MG63 (cell line): ENCODE measurements at places on chromosomes 3 and 15.

DNA sequence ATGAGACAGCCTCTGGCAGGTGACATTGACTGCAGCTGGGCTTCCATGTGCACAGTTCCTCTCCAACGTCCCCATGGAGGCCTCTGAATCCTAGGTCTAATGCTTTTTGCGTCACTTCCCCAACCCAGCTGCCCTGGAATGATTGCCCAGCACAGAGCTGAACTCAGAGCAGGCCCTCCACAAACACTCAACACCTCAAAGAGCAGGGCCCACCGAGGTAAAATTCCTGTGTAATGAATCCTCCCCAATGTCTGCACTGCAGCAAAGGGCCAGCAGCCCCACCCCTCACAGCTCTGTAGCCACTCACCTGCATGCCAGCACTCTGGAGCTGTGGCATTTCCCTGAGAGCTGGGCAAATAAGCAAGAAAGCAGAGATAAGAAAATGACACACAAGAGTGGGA, 42.6 kb upstream of the DUSP7 start:
- no peak for DNase-seq

- DNase-seq: no peak
Observed at GRCh38 chr3:134552784-134553183, 66.9 kb downstream of the CEP63 start.

GRCh38 chr3:128730471-128730870, 4.5 kb downstream of the RAB7A start:
- DNase-seq: no peak

DNA sequence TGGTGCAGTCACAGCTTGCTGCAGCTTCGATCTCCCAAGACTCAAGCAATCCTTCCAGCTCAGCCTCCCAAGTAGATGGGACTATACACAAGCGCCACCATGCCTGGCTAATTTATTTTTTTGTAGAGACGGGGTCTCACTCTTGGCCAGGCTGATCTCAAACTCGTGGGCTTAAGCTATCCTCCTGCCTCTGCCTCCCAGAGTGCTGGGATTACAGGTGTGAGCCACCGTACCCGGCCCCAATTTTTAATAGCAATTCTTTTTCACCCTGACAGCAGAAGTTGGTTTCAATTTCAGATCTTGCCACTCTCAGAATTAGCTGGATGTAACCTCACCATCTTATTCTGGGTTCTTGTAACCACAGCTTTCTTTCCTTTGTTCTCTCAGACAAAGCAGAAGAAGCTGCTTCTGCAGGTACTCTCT, 64.8 kb downstream of the TRIM71 start:
- no peak for DNase-seq

DNA sequence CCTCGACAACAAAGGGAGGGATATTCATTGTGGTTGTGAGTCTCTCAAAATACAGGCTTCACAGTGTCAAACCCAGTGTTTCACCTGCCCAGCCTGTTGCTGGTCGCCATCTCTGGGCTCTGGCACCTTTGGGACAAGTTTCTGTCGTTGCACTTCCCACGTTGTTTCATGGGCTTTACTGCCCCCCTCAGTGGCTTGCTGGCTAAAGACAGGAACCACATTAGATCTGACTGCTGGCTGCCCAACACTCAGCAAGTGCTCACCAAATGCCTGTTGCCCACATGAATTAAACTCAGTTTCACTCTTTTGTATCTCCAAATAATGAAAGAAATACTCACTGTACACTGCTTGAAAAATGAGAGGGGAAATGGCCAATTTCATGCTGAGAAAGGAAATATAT, 27.6 kb downstream of the FOXL2 start:
- DNase-seq: no peak

DNA sequence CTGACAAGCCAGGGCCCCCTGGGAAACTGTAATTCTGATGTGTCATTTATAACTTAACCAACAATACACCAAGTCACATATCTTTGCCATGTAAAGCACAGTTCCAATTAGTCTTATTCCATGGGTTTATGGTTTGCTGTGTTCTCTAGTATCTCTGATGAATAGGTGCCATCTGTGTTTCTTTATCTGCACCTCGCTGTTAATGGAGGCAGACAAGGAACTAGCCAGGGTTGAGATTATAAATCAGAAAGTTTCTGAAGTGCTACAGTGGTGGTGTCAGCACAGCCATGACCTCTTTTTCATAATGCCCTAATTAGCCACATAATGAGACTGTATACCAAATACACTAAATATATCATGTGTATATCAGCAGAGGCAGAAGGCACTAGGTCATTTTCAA, 866.4 kb downstream of the PLOD2 start:
- DNase-seq: no peak

GRCh38 chr15:38220606-38221273, 31.9 kb upstream of the SPRED1 start:
- no peak for DNase-seq

DNA sequence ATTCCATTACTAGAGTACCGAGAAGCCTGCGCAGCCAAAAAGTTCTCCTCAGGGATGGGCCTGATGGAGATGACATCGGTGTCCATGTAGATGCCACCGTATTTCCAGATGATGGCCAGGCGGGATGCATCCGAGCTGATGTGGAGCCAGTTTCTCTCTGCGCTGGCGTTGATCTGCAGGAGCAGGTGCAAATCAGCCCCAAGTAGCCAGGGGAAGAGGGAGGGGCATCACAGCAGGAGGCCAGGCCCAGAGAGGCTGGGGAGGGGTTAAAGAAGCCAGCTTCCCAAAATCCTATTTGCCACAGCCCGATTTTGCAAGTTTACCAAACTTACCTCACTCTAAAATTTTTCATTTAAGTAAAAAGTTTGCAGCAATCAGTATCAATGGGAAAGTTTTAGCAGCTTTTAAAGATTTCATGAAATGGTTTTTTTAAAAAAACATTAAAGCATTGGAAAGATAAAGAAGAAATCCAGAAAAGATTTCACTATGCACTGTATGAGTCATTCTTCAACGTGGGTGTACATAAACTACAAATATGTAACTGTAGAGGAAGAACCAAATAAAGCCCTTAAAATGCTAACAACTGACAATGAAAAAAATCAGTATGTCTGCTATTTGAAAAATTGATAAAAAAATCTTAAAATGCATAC, 7.4 kb downstream of the A4GNT start:
- DNase-seq: no peak

- DNase-seq: no peak
Observed at GRCh38 chr3:13461169-13462124, 18.7 kb upstream of the HDAC11 start.

GRCh38 chr3:171690281-171690680, 120.0 kb downstream of the PLD1 start:
- DNase-seq: no peak

DNA sequence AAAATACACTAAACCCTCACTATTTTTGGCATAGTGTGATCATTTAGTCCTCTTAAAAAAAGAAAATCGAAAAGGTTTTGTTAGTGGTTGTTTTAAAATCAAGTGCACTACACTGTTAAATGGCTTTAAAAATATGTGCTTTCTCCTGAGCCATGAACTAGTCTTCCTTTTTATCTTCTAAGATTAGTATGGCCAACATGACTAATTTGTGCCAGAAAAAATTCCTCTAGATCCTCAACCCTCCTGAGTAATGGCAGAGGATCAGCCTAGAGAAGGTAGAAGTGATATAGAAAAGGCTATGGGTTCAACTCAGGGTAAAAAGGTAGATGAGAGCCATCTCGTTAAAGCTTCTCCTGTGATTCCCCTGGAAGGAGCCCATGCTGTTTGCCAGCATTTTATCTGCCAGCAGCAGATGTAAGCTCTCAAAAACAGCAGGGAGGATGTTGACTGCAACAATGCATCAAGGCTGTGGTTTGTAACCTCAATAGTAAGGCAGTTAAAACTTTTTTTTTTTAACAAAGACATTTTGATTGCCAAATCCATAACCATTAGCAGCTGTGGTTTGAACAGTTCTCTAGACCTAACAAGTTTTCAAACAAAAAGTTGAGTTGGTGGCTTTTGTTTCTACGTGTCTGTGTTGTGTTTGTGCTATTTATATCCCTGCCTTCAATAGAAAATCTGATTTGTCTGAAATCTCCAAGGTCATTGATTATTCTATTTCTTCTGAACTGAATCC, 30.2 kb upstream of the ZNF609 start:
- DNase-seq: peak; percentile 81

- no peak for DNase-seq
Observed at GRCh38 chr3:66756468-66757036, 241.6 kb upstream of the KBTBD8 start.

DNA sequence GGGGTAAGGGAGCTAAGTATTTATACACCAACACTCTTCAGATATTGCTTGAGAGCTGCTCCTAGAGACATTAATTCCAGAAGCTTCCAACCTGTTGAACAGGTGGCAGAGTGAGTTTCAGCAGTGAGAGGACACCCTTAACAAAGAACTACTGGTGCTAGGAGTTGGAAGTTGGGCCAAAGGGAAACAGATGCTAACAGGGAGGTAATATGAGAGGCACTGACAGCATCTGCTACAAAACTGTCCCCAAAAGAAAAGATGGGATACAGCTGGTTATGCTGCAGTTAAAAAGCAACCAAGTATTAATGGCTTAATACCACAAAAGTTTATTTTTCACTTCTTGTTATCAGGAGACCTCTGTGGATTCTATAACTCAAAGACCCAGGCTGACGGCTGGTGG, 104.5 kb upstream of the SATB1 start:
- DNase-seq: no peak

DNA sequence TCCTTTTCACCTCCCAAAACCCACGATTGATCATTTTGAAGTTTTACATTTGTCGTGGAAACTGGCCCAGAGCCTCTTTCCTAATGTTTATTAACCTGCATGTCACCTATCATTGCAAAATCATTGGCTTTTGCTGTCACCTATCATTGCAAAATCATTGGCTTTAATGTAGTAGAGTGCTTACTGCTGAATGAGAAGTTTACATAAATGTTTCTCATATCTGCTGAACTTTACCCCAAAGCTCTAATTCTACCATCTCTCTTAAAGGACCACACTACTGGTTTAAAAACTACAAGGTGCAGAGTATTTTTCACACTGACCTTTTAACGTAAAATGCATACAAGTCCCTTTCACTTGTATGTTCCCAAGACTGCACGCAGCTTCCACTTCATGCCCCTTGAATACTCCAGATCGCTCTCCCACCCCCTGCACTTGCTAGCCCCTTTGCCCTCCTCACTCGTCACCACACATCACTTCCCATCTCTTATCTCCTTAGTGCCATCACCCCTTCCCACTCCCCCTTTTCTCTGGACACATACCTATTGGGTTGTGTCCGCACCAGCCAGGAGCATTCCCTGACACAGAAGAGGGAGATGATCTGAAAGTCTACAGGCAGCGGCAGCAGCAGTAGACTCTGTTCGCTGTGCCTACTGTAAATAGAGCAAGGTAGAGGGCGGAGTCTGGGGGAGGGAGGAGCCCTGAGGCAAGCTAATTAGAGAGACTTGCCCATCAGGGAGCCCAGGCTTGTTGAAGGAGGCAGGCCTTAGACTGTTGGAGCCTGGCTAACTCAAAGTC, 30.2 kb upstream of the ATOSA start:
- no peak for DNase-seq

DNA sequence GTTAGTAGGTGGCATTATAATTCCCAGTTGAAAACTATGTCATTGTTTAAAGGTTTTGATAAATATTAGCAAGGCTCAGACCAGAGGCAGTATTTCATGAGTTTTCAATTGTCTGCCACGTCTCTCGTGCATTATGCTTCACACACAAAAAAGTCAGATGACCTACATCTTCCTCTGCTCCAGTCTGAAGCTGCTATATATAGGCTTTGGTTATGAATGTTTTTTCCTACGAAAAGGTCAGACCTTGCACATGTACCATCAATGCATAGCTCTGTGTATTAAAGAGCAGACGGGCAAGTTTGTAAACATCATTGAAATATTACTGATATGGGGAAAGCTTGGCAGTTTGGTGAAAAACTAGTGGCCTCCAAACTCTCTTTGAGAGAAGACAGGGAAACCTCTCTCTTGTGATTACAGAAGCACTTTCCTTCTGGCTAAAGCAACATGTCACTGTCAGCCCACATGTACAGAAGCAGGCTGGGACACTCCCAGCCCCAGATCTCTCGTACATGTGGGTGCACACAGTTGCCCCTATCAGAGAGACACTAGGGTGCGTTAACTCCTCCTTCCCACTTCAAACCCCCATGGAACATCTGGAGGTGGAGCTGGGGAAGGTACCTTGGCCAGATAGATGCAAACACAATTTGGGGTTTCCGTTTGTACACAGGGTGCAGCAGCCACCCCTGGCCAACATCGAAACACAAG, 184.0 kb upstream of the BCL6 start:
- no peak for DNase-seq

DNA sequence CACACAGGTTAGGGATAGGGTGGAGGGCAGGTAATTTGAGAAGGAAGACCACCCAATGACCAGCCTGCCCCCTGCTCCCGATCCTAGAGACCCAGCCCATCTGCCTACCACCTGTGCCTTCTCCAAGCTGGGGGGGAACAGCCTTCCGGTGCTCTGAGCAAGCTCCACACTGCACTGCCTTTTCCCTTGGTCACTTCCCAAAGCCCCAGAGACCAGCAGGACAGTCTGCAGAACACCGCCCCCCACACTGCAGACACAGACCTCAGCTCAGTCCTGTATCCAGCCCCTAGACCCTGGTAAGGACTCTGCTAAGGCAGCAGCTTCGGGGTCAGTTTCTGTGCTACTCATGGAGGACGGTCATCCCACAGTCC, 156.9 kb downstream of the MEGF11 start:
- DNase-seq: no peak

- DNase-seq: peak; percentile 37
Observed at GRCh38 chr15:72155003-72155621, 36.9 kb downstream of the SENP8 start.

- peak; percentile 50 for DNase-seq
Observed at GRCh38 chr3:141401573-141402475, 33.5 kb downstream of the ZBTB38 start.

DNA sequence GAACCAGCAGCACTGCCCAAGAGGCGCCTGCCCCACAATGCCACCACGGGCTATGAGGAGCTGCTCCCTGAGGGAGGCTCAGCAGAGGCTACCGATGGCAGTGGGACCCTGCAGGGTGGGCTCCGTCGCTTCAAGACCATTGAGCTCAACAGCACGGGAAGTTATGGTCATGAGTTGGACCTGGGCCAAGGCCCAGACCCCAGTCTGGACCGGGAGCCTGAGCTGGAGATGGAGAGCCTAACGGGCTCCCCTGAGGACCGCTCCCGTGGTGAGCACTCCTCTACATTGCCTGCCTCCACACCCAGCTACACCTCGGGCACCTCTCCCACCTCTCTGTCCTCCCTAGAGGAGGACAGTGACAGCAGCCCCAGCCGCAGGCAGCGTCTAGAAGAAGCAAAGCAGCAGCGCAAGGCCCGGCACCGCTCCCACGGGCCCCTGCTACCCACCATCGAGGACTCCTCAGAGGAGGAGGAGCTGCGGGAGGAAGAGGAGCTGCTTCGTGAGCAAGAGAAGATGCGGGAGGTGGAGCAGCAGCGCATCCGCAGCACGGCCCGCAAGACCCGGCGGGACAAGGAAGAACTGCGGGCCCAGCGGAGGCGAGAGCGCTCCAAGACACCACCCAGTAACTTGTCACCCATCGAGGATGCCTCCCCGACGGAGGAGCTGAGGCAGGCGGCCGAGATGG, 21.8 kb upstream of the APEH start:
- DNase-seq: no peak
